ENCODE measurements at places on chromosomes 3 and 15.

DNA sequence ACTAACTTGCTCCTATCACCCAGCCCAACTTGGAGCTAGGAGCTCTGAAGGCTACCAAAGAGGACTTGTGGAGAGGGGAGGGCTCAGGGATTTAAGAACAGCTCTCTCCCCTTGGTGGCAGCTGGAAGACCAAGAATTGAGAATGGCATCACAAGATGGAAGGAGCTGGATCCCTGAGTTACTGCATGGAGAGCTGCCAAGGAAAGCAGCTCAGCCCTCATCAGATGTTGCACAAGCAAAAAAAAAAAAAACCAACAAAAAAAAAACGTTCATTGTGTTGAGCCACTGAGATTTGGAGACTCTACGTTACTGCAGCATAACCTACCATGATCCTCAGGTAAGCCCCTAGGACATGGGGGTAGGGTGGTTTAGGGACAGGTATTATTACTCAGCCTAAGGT is 41.0 kb downstream of the ITGB5 start:
- no peak for DNase-seq

- no peak for DNase-seq
Observed at GRCh38 chr3:24351779-24352469, 142.7 kb downstream of the THRB start.

- DNase-seq, result no peak
Observed at GRCh38 chr15:34976743-34977142, 7.2 kb upstream of the AQR start.

- no peak for DNase-seq
Observed at GRCh38 chr3:10780243-10780642, 35.8 kb upstream of the SLC6A11 start.

- DNase-seq, result no peak
Observed at GRCh38 chr3:81622395-81622794, 139.1 kb downstream of the GBE1 start.

- no peak for DNase-seq
Observed at GRCh38 chr15:88629071-88629470, 7.9 kb downstream of the AEN start.

DNA sequence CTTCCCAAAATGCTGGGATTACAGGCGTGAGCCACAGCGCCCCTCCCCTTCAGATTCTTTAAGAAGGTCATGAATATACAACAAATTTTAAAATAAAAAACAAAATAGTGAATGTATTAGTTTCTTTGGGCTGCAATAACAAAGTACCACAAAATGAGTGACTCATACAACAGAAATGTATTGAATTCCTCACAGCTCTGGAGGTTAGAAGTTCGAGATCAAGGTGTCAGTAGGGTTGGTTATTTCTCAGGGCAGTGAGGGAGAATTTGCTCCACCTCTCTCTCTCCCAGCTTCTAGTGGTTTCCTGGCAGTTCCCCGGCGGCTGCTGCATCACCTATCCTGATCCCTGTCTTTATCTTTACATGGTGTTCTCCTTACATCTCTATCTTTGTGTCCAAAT is 804.0 kb downstream of the ROBO1 start:
- no peak for DNase-seq

GRCh38 chr15:49473031-49473430 is 50.0 kb downstream of the FGF7 start:
- DNase-seq, result no peak

GRCh38 chr3:51929420-51930003 is 12.2 kb downstream of the RRP9 start:
- no peak for DNase-seq

DNA sequence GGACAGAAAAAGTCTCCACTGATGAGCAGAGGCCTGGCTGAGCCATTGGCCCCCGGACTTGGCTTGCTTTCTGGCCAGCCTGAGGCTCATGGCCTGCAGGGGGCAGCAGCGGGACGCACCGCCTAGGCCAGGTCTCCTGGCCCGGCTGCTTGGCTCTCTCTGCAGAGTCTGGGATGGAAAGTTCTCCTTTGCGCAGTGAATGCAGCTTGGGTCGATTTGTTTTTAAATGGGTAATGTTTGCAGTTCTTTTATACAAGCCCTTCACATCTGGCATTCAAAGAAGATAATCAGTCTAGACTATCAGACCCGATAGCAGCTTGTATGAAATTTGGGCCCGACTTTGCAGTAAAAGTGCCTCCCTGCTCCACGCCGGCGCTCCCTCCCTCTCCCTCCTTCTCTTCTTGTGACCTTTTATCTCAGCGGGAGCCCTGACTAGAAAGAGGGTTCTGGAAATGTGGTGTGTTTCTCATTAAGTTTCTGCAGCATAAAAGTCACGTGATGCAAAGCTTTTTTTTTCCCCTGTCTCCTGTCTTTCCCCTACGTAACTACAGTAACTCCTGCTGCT is 59.9 kb downstream of the ZNF621 start:
- DNase-seq, result peak; percentile 61

DNA sequence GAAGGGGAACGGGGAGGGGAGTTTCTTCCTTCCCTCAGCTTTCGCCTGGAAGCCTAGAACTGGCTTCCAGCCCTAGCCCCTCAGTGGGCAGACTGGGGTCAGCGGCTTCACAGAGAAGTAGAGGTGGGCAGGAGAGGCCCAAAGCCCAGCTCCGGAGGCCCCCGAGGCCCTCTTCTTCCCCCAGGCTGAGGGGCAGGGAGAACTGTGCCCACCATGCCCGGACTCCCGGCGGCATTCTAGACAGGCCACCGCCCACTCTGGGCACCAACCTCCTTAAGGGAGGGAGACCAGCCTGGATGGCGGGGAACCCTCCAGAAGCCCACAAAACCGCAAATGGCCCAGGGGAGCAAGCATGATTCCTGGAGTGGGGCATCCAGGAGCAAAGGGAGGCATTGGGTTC is 17.9 kb downstream of the HAPLN3 start:
- no peak for DNase-seq

- no peak for DNase-seq
Observed at GRCh38 chr3:169661361-169662131, 2.0 kb downstream of the MECOM start.

DNA sequence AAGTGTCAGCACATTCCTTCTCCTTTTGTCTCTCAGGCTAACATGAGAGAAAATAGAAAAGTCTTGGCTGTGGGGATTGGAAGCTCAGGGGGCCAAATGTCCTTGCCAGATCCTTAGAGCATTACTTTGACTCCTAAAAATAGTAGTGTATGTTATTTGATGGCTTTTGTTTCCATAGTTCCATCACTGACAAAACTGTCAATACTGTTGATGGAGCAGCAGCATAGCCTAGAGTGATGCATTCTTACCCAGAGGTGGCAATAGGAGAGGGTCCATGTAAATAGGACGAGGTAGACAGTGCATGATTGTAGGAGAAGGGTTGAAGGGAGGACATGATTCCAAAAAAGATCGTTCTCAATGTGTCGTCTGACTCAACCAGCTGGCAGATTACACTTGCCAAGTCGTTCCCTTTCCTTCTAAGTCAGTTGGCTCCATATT is 282.7 kb upstream of the TPRG1 start:
- DNase-seq, result no peak

GRCh38 chr3:882533-882932 is 210.3 kb upstream of the CNTN6 start:
- DNase-seq, result no peak

DNA sequence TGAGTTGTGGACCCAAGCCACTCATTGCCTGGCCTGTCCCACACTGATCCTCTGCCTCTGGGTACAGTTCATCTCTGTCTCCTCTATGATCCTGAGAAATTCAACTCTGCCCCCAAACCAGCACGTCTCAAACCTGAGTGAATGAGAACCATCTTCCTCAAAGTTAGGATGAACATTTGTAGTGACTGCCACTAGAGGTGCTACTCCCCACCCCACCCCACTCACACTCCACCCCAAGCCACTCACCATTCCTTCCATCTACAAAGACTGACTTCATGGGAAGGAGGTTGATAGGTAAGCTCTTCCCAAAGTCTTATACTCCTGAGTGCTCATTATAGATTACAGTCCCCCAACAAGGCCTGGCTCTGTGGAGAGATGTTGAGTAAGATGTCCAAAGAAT is 43.8 kb downstream of the NEK10 start:
- DNase-seq, result no peak

- DNase-seq, result no peak
Observed at GRCh38 chr3:195194559-195195206, 76.3 kb downstream of the XXYLT1 start.

- peak; percentile 32 for DNase-seq
Observed at GRCh38 chr3:10377148-10377725, 56.3 kb upstream of the SEC13 start.

DNA sequence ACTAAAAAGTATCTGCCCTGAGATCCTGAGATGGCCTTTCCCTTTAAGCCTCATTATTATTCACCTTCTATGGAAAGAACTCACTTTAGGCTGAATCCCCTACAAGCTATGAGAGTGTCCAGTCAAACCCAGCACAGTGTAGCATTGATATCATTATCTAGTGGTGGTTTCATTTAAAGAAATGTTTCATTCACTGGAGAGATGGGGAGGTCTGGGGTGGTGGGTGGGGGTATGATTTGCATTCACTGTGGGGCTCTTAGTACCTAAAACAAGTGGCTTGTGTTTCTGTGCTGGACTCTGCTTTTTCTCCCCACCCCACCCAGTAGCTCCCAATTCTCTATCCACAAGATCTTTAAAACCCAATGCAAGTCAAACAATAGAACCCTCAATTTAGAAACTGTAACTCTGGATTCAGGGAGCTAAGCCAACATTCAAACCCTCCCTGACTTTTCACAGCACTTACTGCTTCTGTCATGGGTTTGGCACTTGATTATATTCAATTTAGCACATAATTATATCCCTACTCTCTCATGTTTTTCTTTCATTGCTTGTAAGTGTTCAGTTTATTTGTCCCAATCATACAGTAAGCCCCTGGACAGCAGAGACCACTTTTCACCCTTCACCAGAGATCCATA is 310.5 kb upstream of the THBS1 start:
- DNase-seq, result no peak

GRCh38 chr3:10520072-10520471 is 14.7 kb upstream of the ATP2B2 start:
- no peak for DNase-seq

- DNase-seq, result no peak
Observed at GRCh38 chr3:186307594-186308221, 54.3 kb downstream of the DGKG start.

GRCh38 chr3:59734061-59734460 is 684.2 kb upstream of the CFAP20DC start:
- no peak for DNase-seq

DNA sequence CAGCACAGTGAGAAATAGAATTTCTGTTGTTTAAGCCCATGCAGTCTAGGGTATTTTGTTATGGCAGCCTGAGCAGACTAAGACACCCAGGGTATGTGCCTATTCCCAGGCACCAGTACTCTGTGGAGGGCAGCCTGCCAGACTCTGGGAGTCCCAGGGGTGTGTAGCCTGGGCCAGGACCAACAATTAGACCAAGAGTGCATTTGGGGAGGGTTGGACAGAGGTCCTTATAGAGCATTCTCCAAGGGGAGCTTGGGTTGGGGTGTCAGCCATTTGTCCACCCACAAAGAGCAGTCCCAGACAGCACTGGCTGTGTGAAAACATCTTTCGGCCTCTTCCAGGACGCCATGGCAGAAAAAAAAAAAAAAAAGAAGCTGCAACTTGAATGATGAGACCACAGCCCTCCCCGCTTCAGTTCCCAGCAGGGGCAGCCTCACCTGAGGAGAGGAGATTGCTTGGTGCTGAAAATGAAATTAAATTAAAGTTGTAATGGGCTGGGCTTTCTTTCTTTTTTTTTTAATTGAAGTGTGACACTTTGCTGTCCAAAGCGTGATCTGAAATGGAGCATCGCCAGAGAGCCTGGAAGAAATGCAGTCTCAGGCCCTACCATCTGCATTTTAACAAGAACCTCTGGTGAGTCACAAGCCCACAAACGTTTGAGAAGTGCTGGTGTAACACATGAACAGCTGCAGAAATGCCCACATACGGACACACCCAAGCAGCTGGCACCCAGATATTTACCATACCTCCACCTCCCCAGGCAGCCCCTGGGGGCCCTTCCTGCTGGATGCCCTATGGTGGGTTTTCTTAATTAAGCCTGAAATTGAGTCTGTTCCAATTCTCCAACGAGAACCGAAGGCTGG is 21.3 kb upstream of the CAV3 start:
- DNase-seq, result peak; percentile 26

GRCh38 chr3:170499562-170500156 is 81.0 kb downstream of the CLDN11 start:
- DNase-seq, result no peak

DNA sequence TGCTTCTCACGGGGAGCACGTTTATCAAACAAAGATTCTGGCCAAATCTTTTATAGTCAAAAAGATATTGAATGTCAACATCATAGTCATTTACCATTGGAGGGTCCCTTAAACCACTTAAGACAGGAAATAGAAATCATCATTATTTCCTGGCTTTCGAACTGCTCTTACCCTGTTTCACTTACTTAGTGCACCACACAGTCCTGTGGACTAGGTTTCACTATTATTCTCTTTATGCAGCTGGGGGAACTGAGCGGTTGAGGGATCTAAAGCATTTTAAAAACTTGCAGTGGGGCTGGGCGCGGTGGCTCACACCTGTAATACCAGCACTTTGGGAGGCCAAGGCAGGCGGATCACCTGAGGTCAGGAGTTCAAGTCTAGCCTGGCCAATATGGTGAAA is 13.7 kb upstream of the TPRG1 start:
- DNase-seq, result no peak

DNA sequence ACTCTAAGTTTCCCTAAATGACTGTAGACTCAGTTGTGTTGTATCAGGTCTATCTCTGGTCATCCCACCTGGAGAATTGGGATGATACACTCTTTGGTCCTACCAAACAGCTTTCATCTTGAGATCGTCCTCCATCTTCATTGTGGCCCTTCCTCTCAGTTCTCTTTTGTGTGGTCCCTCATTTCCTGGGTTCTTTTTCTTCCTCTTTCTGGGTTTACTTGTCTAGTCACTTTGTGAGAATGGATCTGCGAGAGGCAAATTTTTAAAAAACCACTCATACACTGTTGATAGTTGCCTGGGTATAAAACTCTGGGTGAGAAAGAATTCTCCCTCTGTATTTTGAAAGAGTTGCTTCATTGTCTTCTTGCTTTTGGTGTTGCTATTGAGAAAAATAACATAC is 6.0 kb upstream of the AMOTL2 start:
- no peak for DNase-seq

- peak; percentile 9 for DNase-seq
Observed at GRCh38 chr3:32310918-32311839, 72.7 kb downstream of the CMTM8 start.

DNA sequence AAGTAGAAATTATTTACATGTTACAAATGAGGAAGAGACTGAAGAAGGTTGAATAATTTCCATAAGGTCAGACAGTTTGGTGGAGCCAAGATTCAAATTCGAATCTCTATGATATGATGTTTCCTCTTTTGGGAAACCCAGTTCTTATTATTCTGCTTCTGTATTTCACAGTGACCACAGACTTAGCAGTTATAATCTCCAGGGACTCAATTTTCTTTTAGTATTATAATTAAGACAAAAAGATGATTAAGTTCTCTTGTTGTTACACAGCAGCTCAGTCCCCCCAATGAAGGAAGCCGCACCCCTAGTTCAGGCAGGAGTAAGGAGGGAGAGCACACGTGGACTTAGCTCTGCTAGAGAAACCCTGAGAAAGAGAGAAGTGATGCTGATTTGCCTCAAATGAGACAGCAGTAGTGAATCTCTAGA is 130.6 kb downstream of the CCNL1 start:
- no peak for DNase-seq

GRCh38 chr15:34233614-34234013 is 8.8 kb downstream of the EMC4 start:
- no peak for DNase-seq
